ENCODE measurements at places on chromosomes 13 and 19.
A peak's percentile ranks its signal among the peaks of the same experiment; 100 is the strongest.

GRCh38 chr13:73556128-73556527 is 497.3 kb downstream of the KLF5 start:
- H3K27me3 ChIP-seq: no peaks in the 10 kb centered on the region
- H3K36me3 ChIP-seq: no peaks in the 10 kb centered on the region
- no peak overlapping the region for H3K4me3 ChIP-seq
- no peak for DNase-seq
- no peaks in the 10 kb centered on the region for H3K4me1 ChIP-seq

GRCh38 chr19:42989851-42990250 is 36.4 kb downstream of the PSG11 start:
- H3K27me3 ChIP-seq: no peaks in the 10 kb centered on the region
- H3K4me1 ChIP-seq: no peaks in the 10 kb centered on the region
- no peak overlapping the region for H3K27ac ChIP-seq
- H3K36me3 ChIP-seq: no peaks in the 10 kb centered on the region
- no peak overlapping the region for H3K4me3 ChIP-seq

DNA sequence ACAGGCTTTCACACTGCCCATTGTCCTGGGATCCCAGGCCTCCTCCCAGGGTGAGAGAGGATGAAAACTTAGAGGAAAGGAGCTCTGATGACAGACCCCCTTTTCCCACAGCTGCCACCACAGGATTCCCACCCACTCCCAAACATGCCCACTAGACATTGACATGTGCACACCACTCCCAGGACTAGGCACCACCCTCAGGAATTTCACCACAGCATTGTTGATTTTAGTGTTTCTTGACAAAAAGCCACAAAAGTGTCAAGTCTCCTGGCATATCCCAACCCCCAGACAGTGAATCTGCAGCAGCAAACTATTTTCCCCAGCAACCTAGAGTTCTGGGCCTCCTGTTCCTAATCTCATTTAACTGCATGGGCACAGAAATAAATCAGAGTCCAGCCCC is 10.1 kb downstream of the ZNF714 start:
- no peak for DNase-seq
- peaks cover 2% of the 10 kb centered on the region for H3K36me3 ChIP-seq
- H3K4me1 ChIP-seq: no peaks in the 10 kb centered on the region
- no peak overlapping the region for H3K4me3 ChIP-seq
- H3K27ac ChIP-seq: no peak overlapping the region
- H3K27me3 ChIP-seq: no peaks in the 10 kb centered on the region

GRCh38 chr13:44120043-44120442 is 240.3 kb downstream of the LACC1 start:
- H3K4me3 ChIP-seq: no peak overlapping the region
- H3K36me3 ChIP-seq: no peaks in the 10 kb centered on the region
- no peak for DNase-seq
- no peaks in the 10 kb centered on the region for H3K27me3 ChIP-seq

DNA sequence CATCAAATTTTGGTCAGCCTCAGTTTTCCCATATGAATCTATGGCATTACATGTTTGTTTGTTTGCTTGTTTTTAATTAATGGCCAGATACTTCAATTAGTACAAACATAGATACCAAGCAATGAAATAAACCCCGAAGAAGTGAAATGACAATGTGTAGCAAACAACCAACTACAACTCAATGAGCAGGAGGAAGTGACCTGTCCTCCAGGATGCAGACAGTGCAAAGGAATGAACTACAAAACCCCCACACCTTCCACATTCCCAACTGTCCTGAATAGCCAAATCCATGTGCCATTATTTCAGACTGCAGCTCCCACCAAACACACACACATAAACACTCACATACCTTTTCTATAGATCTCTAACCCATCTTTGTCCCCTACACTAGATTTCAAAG is 45.0 kb upstream of the FAM124A start:
- no peaks in the 10 kb centered on the region for H3K4me1 ChIP-seq
- DNase-seq: no peak
- no peaks in the 10 kb centered on the region for H3K36me3 ChIP-seq
- H3K27ac ChIP-seq: no peak overlapping the region

DNA sequence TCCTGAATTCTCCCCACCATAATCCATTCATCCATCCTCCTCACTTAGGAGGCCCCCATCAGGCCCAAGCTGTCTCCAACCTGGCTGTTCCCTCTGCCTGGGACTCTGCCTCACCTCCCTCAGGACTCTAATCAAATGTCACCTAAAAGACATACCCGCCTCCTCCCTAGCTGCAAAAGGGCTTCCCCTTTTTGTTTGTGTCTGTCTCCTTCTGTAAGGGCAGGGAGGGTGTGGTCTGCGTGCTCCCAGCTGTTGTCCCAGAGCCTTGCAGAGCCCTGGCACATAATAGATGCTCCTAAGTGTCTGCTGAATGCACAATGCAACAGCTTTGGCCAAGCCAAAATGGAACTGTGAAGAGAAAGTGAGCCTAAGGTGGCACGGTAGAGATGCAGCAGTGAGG is 4.4 kb downstream of the TRIR start:
- no peaks in the 10 kb centered on the region for H3K27me3 ChIP-seq
- H3K4me3 ChIP-seq: no peak overlapping the region
- DNase-seq: peak; percentile 59
- peaks cover 67% of the 10 kb centered on the region for H3K4me1 ChIP-seq

DNA sequence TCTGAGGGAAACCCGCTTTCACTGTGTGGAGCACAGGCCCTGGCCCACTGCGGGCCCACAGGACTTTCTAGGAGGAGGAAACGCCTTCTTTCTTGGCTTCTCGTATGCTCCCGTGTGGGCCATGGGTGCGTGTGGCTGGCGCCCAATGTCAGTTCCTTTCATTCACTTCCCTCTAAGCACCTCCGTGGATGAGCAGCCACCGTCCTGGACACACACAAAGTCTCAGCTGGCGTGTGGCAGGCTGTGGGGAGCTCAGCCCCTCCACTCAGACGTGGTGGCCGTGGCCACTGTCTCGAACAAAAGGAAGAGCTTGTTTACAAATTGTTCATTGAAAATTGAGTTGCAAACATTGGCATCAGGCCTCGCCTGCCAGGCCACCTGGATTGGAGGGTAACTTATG is 240.0 kb upstream of the SGCG start:
- no peak overlapping the region for H3K4me3 ChIP-seq
- no peaks in the 10 kb centered on the region for H3K36me3 ChIP-seq
- DNase-seq: no peak
- no peak overlapping the region for H3K27ac ChIP-seq
- H3K27me3 ChIP-seq: no peaks in the 10 kb centered on the region
- H3K4me1 ChIP-seq: no peaks in the 10 kb centered on the region

All from B cell (primary cell).